ENCODE measurements at places on chromosomes 6 and 20. TPM values are rescaled to one million over a fixed set of nuclear protein-coding genes. Genes with fewer than 3 reads are reported as not detected.

DNA sequence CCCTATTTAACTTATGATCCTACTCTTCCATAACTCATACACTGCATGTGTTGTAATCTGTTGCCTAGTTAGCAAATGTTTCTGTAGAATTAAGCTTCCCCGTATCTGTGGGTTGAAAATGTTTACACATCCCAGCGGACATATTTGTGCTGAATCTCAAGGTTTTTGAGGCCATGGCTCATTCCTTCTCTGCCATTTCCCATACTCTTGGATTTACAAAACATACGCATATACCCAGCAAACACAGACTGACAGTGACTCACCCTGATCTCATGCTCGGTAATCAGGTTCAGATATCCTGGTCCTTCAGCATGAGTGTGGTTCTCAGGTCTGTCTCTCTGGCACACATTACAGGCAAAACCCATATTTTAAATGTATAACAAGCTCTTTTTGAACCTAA, 58.7 kb downstream of the AGPAT4 start:
- no peak for DNase-seq

DNA sequence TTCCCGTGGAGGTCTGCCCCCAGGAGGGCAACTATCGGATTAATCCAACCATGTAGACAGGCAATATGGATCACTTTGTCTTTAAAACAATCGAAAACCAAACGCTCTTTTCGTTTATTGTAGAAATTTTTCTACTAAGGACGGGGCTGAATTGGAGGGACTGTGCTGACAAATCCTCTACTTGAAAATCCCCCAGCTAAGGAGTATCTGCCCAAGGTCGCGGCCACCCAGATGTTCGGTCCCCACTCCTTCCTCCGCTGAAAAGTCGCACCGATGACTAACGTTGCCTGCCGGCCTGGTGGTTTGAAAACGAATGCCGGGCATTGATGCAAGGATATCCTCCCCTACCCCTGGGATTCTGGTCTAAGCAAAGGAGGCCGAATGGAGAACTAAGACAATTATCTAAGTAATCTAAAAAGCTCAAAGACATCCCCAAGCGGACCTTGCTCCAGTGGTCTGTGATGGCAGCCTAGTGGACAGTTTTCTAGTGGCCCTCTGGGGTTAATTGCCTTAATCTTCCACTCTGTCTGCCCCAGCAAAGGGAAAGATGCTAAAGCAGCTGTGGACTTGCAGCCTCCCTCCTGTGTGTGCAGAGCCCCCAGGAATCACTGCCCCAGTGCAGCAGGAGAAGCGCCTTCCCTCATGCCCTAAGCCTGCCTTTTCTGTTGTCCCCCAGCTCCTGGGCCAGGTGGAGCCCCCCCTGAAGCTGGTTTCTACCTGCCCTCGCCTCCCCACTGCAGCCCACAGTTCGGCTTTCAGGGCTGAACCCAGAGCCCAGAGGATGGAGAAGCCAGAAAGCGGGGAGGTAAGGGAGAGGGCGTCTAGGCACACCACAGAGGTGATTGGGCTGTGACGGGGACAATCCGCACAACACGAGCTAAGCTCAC, 3.6 kb upstream of the FOXC1 start:
- DNase-seq = peak; percentile 38

GRCh38 chr6:149169761-149170511, 147.6 kb upstream of the TAB2 start:
- DNase-seq = no peak

DNA sequence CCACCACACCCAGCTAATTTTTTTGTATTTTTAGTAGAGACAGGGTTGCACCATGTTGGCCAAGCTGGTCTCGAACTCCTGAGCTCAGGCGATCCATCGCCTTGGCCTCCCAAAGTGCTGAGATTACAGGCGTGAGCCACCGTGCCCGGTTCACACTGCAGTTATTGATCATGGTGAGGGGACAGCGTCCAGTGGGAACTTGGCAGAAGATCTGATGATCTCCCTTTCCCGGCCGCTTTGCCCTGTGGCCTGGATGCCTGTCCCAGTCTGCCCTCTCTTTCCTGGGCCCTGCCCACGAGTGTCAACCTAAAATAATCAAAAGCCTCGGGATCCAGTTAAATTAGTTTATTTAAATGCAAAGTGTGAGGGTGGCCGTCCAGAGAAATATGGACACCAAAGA, 42.2 kb downstream of the CPNE5 start:
- DNase-seq = no peak

GRCh38 chr6:145643760-145644159, 91.6 kb downstream of the EPM2A start:
- no peak for DNase-seq

GRCh38 chr6:91786474-91787184, 1199.8 kb upstream of the MAP3K7 start:
- no peak for DNase-seq

DNA sequence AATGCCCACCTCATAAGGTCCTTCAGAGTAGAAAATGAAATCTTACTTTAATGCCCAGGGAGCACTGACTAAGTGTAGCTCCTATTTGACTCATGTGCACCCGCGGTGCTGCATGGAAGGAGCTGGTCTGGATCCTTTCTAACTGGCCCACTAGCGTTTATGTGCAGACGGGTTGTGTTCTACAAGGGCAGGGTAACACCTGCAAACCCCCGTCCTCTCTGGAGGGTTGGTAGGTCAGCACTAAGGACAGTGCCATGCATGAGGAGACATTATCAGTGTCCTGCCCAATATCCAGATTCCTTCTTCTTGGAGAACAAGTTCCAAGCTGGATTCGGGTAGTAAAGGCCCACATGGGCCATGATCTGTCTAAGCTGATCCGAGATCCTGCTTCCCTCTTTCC, 140.3 kb downstream of the ANKRD60 start:
- no peak for DNase-seq

DNA sequence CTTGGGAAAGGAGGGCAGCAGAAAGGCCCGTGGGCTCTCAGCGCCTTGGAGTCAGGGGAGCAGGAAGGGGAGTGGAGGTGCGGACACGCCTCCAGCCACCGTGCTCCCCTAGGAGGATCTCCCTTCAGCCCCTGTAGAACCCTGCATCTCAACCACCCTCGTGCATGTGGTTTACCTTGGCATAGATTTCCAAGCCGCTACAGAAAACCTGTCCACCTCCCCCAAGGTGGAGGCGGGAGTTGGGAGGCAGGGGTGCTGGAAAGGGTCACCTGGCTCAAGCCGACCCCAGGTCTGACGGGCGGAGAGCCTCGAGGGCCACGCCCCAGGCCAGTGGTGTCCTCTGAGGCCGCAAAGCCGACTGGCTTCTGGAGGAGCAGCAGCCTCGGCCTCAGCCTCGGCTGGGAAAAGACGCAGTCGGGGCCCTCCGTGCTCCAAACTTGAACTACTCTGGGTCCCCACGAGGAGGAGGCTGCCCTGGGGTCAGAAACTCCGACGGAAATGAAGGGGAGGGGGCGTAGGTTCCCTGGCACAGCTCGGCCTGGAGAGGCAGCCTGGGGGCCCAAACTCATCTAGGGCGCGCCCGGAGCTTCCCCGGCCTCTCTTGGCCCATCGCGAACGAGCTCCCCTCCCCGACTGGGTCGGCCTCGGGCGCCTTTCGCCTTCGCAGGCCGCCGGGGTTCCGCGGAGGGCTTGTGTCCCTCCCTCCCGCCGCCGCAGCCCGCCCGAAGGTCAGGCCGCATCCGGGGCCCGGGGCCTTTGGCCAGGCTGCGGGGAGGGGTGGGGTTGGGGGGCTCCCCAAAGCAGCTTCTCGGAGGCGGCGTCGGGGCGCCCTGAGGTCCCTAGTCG, 6.3 kb upstream of the FOXF2 start:
- DNase-seq = no peak

DNA sequence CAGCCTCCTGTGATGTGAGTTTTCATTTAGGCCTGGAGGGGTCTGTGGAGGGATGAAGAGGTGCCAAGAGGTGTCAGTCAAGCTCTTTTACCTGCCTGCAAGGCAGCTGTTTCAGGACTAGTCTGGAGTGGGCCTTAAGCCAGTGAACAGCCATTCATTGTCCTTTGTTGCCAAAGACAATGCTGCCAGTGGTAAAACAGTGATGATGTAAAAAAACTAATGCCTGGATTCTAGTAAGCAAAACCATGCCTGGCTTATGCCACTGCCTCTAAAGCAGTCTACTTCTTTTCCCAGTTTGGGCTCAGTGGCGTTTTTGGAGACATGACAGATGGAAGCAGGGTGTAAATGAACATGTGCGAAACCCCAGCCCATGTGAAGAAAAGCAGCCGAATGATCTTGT, 93.5 kb upstream of the KCNK16 start:
- DNase-seq = no peak

GRCh38 chr6:97151601-97152000, 131.4 kb downstream of the MMS22L start:
- no peak for DNase-seq

DNA sequence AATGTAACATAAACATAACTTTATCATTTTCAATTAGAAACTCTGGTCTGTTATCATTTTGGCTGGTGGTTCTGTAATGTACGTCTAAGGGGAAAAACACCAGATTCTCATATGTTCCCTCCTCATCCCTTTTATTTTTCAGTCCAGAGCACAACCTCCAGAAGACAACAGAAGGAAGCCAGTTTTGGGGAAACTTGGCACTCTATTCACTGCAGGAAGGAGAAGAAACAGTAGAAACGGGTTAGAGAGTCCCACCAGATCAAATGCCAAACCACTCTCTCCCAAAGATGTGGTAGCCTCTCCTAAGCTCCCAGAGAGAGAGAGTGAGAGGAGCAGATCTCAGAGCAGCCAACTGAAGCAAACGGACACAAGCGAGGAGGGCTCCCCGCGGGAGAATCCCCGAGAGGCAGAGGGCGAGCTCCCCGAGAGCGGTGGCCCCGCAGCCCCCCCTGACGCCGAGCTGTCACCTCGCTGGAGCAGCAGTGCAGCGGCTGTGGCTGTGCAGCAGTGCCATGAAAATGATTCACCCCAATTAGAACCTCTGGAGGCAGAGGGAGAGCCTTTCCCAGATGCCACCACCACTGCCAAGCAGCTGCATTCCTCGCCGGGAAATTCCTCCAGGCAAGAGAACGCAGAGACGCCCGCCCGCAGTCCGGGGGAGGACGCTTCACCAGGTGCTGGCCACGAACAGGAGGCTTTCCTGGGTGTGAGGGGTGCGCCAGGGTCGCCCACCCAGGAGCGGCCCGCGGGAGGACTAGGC, 117.8 kb downstream of the RTN4IP1 start:
- DNase-seq = peak; percentile 66

DNA sequence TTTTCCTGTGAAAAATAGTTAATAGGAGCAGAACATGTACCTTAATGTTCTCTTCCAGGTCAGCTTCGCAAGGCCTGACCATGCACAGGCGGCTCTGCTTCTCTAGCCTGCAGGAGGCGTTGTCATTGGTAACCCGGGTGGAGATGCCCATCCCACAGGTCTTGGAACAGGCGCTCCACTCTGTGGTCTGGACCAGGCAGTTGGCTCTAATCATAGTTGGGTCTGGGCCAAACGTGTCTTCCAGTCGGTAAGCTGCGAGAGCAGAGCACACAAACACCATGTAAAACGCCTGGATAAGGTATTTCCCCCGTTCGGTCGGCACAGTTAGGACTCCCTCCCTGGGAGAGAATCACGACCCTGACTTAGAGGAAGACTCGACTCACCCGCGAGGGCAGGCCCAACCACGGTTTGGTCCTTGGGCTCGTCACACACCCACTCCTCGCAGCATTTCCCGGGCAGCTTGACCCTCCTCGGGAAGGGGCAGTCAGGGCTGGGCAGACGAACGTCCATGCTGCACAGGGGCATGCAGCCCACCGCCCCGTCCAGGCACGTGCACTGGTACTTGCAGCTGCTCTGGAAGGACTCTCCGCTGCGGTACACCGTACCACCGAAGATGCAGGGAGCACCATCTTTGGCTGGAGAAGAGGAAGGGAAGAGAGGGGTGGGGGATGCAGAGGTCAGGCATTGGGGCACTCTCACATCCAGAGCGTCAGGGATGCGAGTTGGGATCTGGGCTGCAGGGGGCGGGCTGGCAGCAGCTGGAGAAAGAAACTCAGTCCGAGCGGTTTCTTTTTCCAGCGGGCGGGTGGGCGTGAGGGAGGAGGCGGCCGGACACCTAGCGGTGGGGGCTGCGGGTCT, 1.0 kb downstream of the CCN2 start:
- peak; percentile 34 for DNase-seq

DNA sequence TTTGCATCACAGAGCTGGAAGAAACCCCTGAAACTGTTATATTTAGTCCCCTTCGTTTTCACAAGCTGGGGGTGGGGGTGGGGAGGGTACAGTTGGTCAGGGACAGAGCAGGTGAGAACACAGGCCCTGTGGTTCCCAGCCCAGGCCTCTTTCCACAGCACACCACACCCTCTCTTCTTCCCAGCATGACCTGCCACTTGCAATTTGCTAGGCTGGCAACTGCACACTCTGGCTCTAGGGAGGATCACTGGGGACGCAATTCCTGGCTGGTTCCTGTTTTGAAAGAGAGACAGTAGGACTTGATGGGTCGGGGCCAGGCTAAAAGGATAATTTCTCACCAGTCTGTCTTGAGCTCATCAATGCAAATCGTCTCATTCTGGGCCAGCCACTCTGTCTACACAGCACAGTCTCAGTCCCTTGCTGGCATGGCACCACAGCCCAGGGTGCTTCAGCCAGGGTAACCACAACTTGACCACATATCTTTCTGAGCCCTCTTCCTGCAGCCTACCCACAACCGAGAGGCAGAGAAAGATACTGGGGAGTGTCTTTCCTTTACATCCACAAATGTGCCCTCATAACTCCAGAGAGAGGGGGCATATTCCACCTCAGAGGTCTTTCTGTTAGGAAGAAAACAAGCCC, 41.7 kb upstream of the EMILIN3 start:
- DNase-seq = peak; percentile 19

DNA sequence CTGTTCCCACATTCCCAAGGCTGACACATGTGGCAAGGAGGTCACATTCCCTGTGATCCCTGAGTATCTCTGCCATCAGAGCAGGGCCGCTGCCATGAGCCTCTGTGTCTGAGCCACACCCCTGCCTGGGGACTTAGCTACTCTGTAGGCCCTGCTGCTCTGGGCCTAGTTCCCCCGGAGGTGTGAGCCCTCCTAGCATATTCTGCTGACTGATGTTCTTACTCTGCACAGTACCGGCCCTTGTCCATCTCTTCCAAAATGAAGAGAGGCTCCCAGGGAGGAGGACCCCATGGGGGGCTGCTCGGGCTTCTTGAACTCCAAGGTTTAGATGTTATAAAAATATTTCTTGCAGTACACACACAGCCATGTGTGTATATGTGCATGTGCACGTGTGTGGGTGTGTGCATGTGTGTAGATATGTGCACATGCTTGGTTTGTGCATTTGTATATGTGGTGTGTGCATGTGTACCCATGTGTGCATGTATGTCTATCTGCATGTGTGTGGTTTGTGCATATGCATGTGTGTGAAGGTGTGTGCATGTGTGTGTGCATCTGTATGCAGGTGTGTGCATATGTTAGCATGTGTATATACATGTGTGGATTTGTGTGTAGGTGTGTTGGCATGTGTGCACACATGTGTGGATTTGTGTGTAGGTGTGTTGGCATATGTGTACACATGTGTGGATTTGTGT, 101.2 kb downstream of the ERMARD start:
- DNase-seq = no peak

GRCh38 chr6:95848717-95849116, 167.1 kb upstream of the FUT9 start:
- DNase-seq = no peak

The SAMD5 gene
- not detected for total RNA-seq

The SLC35D3 gene
- total RNA-seq = not detected

The LTB gene
- total RNA-seq = 375 TPM

The BTNL2 gene
- not detected for total RNA-seq

The CPNE5 gene
- 0.69 TPM for total RNA-seq

The GABRR1 gene
- total RNA-seq = not detected

The CCNC gene
- total RNA-seq = 75.4 TPM
